Lung microvascular endothelial cell (primary cell): ENCODE measurements at places on chromosomes 1 and 21. TPM values are rescaled to one million over a fixed set of nuclear protein-coding genes. Genes with fewer than 3 reads are reported as not detected.
A peak's percentile ranks its signal among the peaks of the same experiment; 100 is the strongest.

DNA sequence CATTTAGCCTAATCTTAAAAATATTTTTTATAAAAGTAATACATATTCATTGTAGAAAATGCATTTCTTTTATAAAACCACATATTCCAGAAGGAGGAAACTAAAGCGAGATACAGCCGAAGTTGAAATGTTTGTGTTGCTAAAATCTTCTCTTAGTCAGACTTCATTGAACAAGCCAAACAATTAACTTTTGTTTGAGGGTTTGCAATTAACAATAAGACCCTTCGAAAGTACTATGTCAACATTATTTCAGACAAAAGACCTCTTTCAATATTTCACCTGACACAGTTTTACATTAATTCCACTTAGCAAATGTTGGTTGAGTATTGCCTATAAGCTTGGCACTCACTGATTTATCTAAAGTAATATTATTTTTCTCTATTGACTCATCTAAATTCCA is 354.0 kb upstream of the ADAMTS5 start:
- no peak for DNase-seq

DNA sequence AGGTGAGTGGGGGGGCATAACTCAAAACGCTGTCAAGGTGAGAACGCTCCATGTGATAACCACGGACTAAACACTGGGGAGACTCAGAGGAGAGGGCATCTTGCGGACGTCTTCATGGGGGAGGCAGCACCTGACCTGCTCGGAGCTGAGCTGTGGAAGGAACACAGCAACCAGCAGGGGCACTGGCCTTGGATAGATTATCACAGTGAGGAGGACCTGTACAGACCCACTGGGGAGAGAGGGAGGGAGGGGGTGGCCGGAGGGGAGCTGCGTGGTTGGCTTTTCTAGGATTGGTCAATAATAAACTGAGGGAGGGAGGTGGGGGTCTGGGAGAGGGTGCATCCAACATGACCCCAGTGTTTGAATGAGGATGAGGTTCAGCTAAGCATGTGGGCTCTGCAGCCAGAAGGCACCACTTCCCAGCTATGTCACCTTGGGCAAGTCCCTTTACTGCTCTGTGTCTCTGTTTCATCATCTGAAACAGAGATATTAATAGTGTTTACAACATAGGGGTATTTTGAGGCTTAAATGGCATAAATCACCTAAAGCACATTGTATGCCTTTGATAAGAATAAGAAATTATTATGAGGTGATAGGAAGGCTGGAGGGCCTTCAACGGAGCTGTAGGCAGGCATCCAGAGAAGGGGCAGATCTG is 123.3 kb downstream of the GRIK3 start:
- DNase-seq, result no peak

- DNase-seq, result peak; percentile 72
These were observed 25.6 kb downstream of the ALPL start for GRCh38 chr1:21534674-21535378.

DNA sequence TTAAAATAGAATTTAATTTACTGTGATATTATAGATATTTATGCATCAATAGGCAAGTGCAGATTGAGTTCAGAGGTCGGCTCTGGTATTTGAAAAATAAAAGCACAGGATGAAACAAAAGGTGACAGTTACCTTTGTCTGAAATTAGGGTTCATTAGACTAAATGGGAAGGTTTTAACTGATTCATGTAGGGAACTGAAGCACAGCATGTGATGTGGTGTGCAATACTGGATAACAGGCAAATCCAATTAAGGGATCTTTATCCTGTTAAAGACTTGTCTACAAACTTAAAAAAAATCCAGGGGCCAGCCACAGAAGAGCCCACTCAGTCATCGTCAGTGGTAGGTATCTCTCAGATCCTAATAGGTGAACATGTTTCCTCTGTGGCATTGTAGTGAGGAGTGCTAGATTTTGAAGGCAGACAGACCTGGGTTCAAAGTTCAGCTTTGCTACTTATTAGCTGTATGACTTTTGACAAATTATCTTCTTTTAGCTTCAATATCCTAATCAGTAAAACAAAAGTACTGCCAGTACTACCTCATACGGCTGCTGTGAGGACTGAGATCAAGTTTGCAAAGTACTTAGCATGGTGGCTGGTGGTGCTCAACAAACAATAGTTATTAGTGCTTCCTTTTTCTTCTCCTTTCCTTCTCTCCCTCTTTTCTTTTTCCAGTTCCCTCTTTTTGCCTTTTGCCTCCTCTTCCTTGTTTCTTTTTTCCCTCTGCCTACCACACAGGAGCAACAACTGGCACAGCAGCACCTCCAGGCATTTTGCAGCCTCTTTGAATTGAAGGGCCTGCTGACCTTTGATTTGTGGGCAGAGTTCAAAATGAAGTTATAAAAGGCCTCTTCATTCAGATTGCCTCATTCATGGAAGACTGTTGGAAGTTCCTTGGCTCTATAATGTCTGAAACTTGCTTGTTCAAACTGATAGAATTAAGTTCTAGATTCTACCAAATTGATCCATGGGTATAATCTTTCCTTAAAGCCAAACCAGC is 44.9 kb upstream of the FOXD3 start:
- no peak for DNase-seq

GRCh38 chr1:162222014-162222413 is 152.5 kb downstream of the NOS1AP start:
- DNase-seq, result no peak

DNA sequence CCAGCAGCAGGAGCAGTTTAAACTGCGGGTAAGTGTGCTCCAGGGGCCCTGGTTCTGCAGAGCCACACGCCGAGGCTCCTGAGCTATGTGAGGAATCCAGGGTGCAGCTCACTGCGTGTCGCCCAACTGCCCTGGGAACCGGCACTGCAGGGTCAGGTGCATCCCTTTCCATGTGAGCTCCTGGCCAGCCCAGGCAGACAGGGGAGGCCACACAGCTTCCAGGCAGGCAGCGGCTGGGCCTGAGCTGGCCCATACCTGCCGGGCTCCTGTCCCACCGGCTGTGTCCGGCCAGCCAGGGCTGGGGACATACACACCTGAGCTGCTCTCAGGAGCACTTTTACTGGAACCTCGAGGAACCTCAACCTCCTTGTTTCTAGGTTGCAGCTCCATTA is 18.6 kb upstream of the COL18A1 start:
- DNase-seq, result no peak

DNA sequence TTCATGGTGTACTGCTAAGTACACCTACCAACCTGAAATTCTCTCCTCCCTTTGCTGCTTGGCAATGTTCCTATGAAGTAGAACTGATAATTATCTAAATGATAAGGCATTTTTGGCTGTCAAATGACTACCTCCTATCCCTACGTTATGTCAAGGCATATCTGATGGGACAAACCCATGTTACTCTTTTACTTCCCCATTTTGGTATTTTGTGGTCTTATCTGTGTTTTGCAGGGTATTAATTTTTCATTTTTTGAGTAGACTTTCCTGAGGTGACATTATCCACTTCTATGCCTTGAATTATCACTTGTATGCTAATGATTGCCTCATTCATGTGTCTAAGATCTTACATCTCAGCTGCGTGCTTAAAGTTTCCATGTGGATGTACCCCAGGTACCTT is 499.6 kb upstream of the B3GALT2 start:
- DNase-seq, result no peak

KANK4 gene
- not detected in 2 replicates for total RNA-seq

GRCh38 chr1:66648901-66649595 is 103.2 kb upstream of the DYNLT5 start:
- no peak for DNase-seq

DNA sequence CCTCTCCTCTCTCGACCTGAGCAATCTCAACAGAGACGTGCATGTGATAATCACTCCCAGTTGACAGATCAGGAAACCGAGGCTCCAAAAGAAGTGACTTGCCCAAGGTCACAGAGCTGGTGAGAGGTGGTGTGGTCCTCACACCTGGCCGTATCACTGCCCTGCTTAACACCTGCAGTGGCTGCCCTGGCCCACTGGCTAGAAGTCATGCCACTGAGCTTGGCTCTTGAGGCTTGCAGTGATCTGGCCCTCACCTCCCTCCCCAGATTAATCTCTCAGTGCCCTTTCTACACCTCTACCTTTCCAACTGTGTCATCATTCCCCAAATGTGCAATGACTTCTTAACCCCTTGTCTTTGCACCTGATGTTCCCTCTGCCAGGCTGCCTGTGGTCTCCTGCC is 38.8 kb downstream of the CDCP2 start:
- DNase-seq, result no peak

DNA sequence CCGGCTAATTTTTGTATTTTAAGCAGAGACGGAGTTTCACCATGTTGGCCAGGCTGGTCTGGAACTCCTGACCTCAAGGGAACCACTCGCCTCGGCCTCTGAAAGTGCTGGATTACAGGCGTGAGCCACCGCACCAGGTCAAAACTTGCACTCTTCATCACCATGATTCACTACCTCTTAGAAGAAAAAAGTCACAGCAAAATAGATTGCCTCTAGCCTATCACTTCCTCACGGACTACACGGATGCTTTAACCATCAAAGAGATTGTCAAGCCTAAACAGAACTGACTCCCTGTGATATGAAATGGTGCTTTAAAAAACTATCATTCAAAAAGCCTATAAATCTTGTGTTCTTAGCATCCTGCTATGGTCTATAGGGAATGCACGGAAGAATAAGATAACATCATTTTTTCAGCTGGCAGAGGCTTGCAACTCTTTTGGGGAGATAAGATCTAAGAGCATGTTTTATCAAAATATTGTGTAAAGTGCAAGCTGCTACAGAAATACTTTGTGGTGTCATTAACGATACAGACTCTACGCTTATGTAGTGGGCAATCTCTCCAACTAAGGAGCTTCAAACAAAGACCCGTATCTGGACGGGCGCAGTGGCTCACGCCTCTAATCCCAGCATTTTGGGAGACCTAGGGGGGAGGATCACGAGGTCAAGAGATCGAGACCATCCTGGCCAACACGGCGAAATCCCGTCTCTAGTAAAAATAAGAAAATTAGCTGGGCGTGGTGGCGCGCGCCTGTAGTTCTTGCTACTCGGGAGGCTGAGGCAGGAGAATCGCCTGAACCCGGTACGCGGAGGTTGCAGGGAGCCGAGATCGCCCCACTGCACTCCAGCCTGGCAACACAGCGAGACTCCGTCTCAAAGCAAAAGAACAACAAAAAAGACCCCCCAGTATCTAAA is 966 bp downstream of the TFB2M start:
- peak; percentile 28 for DNase-seq

ADAMTS1 gene
- 1.4 and 3.7 TPM in 2 replicates for total RNA-seq

GRCh38 chr1:40661678-40662077 is 3.8 kb downstream of the RIMS3 start:
- DNase-seq, result no peak

GRCh38 chr1:156795787-156796186 is 20.9 kb downstream of the SH2D2A start:
- no peak for DNase-seq

UBL4B gene
- not detected in 2 replicates for total RNA-seq

GRCh38 chr21:44931501-44932407 is 8.1 kb upstream of the SLX9 start:
- no peak for DNase-seq
